Ureter (tissue), 1 donor: ENCODE measurements at places on chromosomes 2 and 18. TPM values are rescaled to one million over a fixed set of nuclear protein-coding genes. Genes with fewer than 3 reads are reported as not detected.

Gene NOSTRIN
- total RNA-seq, result 31.4 TPM

GRCh38 chr18:29259838-29260237 lies 1082.9 kb upstream of the CDH2 start:
- no peak for DNase-seq

Gene PROM2
- 176 TPM for total RNA-seq

Gene GALNT5
- total RNA-seq, result 0.29 TPM

DNA sequence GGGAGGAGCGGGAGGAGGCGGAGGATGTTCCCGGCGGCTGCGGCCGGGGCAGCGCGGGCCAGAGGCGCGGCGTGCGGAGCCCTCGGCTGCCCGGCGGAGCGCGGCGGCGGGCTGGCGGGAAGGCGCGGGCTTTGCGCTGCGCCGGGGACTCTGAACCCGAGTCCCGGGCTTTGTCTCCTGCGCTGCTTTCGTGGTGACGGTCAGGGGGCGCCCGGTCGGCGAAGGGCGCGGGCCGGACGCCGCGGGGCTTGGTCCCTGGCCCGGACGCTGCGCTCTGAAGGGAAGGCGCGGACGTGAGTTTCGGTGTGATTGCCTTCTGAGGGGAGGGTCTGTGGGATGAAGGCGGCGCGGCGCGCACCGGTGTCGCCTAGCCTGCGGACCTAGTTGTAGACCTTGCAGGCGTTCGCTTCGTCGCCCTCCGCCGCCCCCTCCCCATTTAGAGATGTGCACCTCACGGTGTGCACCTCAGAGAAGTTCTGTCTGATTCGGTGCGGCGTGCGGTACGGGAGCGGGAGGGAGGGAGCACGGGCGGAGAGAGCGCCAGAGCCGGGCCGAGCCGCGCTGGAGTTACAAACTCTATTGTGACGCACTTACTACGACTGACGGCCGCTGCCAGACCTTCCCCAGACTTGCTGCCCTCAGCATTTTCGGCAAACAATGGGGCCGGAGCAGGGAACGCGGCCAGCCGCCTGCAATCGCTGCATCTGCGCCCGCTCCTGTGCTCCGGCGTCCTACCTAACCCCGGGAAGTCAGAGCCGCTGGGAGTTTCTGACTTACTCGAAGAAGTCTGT lies 2.1 kb downstream of the BCL2L11 start:
- DNase-seq, result peak; percentile 77

DNA sequence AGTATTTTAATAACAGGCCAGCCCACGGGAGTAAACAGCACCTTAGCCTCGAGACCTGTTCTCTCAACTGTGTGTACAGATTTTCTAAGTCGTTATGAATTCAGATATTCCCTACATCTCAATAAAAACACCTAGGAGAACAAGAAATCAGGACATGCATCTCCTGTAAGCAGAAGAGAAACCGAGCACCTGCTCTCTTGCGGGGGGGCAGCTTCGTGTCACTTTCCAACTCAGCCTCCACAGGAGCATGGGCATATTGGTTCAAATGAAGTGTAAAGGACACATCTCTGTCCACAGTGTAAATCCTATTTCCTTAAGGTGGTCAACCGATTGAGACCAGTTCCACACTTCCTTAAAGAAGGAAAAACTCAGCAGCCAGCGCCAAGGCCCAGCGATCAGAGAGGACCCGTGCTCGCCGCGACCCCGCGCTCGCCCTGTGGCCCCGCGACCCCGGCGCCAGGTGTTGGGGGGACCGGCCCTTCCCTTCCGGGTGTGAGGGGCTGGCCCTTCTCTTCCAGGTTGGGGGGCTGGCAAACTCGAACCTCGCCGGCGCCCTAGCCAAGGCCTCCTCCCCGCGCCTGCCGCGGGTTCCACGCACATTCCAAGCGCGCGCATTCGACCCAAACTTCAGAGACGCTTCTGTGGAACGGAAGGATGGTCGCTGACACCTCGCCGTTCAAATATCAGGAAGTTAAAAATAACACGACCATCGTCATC lies 652 bp downstream of the SH3YL1 start:
- DNase-seq, result peak; percentile 43

DNA sequence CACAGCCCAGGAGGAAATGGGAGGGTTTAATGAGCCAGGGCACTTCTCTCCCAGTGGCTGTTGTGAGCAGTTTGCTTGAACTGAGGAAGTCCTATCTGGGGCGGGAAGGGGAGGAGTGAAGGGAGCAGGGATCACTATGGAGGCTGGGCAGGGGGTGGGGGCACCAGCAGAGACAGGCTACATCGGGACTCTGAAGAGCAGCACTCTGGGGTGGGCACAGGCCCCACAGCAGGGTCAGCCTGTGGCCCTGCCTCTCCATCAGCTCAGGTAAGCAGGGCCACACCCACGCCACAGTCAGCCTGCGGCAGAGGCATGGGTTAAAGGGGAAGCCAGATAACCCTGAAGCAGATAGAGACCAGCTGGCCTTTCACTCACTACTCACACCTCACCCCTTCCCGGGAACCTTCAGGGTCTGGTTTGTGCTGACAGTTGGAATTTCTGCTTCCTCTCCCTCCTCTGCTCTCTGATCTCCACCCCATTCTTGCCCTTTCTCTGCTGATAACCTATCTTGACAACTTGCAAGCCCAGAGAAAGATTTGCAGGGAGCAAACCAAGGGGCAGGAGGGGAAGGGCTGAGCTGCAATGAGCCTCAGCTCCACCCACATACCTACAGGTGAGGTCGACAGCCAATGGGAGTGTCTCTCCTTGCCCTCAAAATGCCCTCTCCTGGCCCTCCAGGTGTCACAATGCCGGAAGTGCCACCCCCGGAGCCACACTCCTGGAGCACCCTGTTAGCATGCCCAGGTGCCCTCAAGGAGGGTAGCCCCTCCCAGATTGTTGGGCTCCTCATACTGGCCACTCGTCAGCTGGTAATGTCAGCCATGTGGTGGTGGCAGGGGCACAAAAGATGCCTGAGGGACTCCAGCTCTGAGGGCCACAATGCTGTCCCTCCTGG lies 3.7 kb downstream of the SIGLEC15 start:
- DNase-seq, result peak; percentile 86
